ENCODE measurements at places on chromosomes 12 and 14.

GRCh38 chr14:57066887-57067513, 201.7 kb downstream of the EXOC5 start:
- DNase-seq, result no peak

GRCh38 chr12:58033831-58034230, 92.5 kb downstream of the ATP23 start:
- DNase-seq, result no peak

GRCh38 chr12:103401421-103401820, 94.3 kb downstream of the C12orf42 start:
- DNase-seq, result peak; percentile 13

DNA sequence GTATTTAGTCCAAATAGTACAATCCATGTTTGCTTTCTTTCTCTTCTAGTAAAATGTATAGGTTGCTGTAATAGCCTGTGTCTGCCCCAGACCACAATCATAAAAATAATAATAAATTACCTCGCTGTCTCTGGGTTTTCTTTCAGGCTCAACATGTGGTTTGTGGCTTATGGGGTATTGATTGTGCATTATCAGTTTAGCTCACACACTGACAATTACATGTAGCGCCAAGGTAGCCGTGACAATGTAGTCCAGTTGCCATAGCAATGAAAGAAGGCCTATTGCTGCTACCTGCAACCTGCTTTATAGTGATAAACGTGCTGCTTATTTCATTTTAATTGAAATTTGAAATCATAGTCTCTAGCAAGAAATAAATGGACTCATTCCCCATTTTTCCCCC, 1009.8 kb downstream of the NRXN3 start:
- DNase-seq, result no peak

DNA sequence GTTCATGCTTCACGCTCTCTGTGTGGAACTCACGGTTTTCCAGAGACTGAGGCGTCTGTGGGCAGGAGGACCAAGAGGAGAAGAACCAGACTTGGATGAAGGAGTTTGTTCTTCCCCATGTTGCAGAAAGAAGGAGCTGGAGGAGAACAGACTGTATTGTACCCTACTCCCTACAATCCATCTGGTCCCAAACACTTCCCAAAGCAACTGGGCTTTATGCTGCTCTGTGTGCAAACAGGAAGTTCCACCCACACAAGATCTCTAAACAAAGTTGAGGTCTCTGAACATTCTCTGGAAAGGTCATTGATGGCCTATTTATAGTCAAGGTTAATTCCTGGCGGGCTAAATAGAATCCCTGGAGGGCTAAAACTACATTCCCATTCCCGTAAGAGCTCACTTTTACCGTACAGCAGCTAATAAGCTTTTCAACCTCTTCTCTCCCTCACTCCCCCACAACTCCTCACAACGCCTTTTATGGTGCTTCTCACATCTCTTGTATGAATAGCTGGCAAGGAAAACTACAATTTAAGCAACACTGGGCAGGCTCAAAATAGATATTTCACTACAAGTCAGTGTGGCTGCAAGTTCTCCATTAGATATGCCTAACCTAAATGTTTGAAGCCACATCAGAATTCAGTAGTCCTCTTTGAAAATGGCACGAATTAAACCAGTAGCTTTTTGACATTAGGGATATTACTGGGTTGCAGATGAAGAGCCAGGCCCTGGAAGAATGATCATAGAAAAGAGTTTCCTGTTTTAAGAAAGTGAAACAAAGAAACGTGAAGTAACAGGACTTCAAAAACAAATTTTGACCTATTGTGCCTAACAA, at the start of gene A2M:
TSS of gene A2M (minus strand) at position 189 of the 829 bp plus-strand sequence. CDS start at position 119, 70 bp downstream.
- DNase-seq, result no peak

DNA sequence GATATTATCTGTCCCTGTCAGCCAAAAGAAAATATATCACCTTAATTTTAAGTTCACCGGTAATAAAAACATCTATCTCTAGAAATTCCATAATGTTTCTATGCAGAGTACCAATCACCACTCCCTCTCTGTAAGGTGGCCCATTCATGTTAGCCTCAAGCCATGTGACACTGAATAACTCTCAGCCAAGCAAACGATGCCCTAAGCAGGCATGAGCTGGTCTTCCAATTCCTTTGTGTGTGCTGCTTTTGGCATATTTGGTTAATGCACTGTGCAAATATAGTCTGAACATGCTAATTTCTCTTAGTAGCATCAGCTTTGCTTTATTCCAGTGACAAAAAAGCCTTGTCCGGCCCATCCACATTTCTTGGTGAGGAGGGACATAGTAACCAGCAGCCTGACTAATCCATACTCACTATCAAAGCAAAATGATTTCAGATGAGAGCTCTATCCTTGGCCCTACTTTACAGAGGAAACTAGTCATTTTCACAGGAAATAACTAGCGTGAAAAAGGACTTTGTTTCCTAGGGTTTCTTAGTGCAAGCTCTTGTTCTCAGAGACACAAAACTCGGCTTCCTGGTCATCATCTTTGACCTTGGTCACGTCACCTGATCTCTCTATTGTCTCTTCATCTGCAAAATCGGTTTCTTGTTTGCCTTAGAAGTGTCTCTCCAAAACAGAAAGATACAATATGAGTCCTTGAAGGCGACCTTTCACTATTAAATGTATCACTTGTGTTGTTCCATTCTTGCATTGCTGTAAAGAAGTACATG, 59.2 kb upstream of the RTRAF start:
- no peak for DNase-seq

- DNase-seq, result peak; percentile 72
Observed at GRCh38 chr14:51957950-51958349, 31.4 kb upstream of the RTRAF start.

GRCh38 chr14:103500148-103500990, 22.3 kb downstream of the CKB start:
- DNase-seq, result peak; percentile 39

- DNase-seq, result no peak
Observed at GRCh38 chr12:98750511-98750910, 105.4 kb downstream of the APAF1 start.

All from NCI-H226 (cell line).